ENCODE measurements at places on chromosomes 2 and 18.

GRCh38 chr2:127032621-127033020, 74.3 kb downstream of the BIN1 start:
- no peak for DNase-seq

DNA sequence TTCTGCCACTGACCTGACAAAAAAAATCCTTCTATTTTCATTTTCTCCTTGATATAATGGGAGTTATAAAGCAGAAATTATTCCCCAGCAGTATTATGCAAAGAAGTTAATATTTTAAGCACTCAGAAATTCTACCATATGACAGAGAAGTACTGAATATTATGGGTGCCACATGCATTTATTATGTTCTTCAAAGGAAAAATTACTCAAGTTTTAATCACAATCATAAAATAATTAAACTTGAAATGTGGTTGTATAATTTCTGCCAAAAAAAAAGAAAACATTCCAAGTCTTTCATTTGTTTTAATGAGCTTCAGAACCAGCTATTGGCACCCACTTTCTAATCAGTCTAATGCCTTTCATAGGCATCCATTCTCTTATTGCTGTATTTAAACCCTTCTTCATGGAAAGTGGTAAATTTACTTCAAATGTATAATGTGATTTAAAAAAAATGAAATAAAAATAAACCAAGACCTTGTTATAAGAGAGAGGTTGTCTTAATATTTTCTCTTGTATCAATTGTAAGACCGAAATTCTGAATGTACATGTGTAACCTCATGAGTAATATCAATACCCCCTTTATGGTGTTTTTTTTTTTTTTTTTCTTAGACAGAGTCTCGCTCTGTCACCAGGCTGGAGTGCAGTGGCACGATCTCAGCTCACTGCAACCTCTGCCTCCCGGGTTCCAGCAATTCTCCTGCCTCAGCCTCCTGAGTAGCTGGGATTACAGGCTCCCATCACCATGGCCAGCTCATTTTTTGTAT, 302.3 kb downstream of the IRS1 start:
- DNase-seq, result no peak

DNA sequence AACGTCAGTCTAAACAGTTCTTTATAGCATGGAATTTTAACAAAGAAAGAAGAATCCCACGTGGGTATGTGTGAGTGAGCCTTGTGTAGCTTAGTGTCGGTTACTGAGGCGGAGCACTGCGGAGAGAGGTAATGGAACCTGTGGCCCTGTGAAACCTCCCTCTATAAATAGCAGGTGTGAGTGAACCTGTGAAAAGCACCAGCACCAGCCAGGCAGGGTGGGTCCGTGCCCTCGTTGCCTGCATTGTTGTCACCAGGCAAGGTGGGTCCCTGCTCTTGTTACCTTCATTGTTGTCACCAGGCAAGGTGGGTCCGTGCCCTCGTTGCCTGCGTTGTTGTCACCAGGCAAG, 4.7 kb downstream of the CTDP1 start:
- DNase-seq, result no peak

DNA sequence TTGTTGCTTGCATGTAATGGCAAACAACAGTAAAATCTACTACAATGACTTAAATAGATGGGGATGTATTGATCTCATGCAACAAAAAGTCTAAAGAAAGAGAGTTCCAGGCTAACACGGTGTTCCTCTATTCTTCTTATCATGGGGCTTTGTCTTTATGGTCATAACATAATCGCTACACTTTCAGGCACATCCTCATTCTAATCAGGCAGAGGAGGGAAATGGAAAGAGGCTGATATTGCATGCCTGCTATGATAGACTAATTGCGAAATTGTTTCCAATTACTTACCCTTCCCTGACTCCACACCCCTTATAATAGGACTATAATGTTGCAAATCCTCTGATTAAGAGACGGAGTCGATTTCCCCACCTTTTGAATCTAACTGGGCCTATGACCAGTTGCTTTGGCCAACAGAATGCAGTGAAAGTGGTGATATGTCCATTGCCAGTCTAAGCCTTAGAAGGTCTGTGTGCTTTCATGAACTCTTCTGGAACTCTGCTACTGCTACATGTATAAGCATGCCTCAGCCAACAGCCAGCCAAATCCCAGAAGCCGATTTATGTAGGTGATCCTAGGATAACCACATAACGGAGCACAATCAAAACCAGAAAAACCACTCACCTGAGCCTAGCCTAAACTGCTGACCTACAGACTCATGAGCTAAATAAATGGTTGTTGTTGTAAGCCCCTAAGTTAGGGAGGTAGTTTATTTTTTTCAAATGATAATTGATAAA, 180.3 kb upstream of the TACR1 start:
- DNase-seq, result no peak

DNA sequence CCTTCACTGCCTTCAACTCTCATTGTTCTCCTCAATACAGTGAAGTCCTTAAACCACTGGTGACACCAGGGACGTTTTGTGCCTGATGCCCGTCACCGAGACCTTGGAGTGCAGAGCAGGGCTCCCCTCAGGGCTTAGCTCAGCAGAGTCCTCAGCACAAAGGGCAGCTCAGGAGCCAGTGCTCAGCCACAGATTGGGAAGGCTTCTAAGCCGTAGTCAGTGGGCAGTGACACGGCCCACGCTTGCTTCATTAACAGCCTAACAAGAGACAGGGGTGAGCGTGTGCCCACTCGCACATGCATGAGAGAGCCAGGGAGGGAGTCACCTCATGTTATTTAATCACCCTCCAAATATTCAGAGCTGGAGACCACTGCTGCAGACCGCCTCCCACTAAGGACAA, 137.5 kb downstream of the SH3RF3 start:
- no peak for DNase-seq

GRCh38 chr2:95052804-95053479, 27.4 kb downstream of the MAL start:
- DNase-seq, result no peak

- DNase-seq, result no peak
Observed at GRCh38 chr2:2507417-2507997, 176.4 kb upstream of the MYT1L start.

DNA sequence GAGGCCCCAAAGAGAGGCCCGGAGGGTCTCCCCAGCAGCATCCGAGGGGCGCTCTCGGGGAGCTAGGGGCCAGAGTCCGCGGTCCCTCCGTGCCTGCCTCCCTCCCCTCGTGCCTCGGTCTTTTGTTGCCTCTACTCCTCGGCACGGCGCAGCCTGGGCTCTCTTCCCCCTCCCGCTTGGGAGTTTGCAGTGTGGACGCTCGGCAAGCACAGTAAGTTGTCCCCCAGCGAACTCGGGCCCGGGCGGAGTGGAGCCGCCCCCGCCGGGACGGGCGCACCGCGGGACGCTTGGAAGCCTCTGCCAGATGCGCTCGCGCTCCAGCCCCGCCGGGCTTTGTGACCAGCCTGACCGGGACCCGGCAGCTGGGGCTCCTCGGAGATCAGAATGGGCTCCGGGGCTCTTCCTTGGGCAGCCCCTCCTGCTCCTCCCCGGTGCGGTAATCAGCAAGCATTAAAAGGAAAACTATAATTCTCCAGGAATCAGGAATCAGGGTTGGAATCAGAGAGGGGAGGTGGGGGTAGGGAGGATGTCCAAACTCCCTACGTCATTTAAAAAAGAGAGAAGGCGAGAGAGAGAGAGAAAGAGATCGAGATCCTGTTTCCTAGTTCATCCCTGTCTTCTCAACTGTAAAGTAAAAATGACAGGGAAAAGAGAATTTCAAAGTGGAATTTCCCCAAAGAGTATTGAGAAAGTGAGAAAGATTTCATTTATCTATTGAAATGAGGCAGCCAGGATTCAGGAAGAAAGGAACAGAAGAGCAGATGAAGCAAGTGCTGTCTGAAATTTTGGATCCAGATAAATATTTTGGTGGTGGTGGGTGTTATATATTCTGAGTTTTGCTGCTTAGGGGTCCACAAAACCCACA, 786 bp upstream of the TMEM200C start:
- DNase-seq, result no peak

- DNase-seq, result no peak
Observed at GRCh38 chr18:22164337-22165048, 4.9 kb upstream of the GATA6 start.

- DNase-seq, result no peak
Observed at GRCh38 chr2:96801005-96801785, 14.9 kb upstream of the CNNM3 start.

DNA sequence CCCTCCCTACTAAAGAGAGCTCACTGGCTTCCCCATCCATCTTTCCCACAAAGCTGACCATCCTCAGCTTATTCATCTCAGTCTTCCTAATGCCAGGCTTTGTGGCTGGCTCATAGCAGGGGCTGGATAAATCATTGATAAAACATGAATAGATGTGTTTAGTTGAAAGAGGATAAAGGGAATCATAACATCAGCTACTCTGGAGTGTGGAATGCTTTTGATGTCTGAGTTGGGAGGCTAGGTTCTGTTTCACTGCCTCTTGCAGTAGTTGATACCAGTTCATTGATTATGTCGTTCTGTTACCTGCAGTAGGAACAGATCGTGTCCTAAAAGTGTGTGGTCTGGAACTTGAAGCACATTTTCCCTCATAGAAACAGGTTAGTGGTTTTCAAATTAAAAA, 66.3 kb upstream of the HK2 start:
- DNase-seq, result no peak

DNA sequence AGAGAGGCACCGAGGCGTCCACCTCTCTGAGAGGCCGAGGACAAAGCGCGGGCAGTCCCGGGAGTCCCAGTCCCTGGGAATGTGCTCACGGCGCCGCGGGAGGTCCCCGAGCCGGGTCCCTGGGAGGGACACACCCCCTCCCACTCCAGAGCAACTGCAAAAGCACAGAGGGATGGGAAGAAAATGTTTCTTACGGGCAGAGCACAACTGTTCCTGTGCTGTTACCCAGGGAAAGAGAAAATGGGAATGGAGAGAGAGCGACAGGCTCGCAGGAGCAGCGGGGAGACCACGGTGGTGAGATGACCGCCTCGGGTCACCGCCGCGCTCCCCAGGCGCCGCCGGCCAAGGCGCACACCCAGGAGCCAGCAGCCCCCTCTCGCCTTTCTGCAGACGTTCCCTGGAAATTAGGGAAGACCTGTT, 1.2 kb upstream of the BCL11A start:
- DNase-seq, result no peak

Measured in SK-N-MC (cell line).